ENCODE measurements at places on chromosomes 5 and 9.

- no peak for DNase-seq
Measured at GRCh38 chr5:421901-422300, 21.1 kb upstream of the EXOC3 start.

DNA sequence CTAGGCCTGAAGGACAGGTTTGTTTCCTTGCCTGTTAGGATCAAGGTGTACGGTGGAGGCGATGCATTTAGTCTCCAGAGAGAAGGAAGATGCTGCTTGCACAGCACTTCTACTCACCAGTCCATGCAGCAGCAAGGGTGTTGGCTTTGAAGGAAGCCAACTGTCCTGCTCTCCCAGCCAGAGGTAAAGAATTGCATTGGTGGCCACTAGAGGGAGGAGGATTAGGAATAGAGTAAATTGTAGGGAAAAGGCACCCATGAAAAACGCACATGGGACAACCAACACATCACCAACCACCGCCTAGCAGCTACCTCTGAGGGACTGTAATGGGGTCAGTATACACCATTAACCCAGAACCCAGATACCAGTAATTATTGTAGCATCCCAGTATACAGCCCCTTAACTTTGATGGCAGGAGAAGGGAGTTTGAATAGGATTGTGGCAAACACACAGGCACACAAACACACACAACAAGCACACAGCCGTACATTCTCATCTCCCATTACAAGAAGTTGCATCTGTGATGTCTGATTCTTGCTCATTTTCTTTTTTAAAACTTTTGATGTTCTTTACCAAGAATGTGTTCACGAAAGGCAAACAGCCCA is 267.7 kb downstream of the ADAMTS6 start:
- DNase-seq, result no peak

DNA sequence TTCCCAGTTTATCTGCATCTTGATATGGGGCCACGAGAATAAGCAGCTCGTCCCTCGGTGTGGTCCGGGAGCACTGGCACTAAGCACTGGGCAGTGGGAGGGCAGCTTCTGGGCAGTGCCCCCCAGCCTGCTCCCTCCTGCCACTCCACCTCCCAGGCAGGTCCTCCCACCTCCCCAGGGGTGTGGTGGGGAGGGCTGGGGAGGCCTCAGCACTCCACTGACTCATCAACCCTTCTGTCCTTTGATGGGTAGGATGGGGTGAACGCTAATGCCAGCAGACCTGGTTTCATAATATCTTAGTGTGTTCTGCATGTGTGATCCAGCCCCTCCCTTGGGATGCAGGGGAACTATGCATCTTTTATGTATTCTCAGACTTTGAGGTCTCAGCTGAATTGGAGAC is 62.2 kb upstream of the GNE start:
- no peak for DNase-seq

DNA sequence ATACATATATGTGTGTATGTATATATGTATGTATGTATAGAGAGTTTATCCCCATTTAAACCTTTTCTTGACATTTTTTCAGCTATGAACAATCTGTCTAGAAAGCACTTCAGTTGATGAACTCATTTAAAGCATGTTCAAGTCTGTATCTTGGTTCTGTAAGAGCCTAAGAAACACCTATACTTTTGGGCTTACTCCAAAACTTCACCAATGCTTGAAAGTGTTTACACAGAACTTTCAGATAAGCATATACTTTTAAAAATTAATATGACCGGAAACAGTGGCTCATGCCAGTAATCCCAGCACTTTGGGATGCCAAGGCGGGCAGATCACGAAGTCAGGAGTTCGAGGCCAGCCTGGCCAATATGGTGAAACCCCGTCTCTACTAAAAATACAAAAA is 30.8 kb downstream of the WDR41 start:
- no peak for DNase-seq

DNA sequence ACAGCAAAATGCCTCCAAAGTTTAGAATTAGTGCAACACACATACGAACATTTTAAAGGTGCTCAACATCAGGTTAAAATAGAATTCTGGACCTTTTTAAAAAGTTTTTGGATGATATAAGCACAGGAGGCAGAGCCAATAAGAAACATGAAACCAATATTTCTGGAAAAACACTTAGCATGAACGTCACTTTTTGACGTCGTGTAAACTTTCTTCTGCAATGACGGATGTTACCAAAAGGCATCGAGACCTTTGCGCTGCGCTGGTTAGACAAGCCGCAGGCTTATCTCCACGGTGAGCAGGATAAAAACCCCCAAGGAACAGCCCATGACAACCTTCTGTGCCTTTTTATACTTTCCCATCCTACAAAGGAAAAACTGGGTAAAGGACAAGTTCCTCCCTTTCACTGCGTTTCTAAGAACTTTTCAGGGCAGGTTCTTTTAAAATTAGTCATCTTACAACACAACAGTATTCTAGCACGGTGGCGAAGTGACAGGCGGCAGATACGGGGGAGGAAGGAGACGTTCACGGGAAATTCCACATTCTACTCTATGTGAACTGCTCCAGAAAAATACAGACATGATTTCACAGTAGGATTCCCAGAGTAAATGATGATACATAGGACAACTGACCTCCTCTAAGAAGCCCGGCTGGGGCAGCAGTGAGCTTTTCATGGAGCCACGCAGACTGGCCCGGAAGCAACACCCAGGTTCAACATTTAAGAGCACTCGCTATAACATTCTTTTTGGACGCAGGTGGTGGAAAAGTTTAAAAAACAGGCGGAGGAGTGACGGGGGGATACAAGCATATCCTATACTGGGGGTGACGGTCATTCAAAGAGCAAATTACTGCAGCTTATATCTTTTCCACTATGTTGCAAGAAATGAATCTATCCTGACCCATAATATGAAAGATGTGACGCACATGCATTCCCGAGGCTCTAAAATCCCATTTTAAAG is 52.4 kb downstream of the USP20 start:
- no peak for DNase-seq

GRCh38 chr9:87520172-87520683 is 22.6 kb downstream of the DAPK1 start:
- DNase-seq, result no peak

GRCh38 chr9:82991671-82992070 is 71.3 kb downstream of the RASEF start:
- no peak for DNase-seq

All from type B pancreatic cell (in vitro differentiated cells).